Activated CD4-positive, alpha-beta memory T cell treated with anti-CD3 and anti-CD28 coated beads, Interleukin-2, amount 10 ng/mL, durations not matched to agents 7 days and 5 days (primary cell): ENCODE measurements at places on chromosomes 6 and 20. TPM values are rescaled to one million over a fixed set of nuclear protein-coding genes. Genes with fewer than 3 reads are reported as not detected.
A peak's percentile ranks its signal among the peaks of the same experiment; 100 is the strongest.

B3GALT4 gene
- total RNA-seq, result 25.2 TPM

PROKR2 gene
- total RNA-seq, result not detected

GRCh38 chr20:15703171-15703911 is 869.9 kb downstream of the KIF16B start:
- H3K27ac ChIP-seq, result no peak overlapping the region
- no peak for DNase-seq
- H3K36me3 ChIP-seq, result no peaks in the 10 kb centered on the region
- H3K4me3 ChIP-seq, result no peak overlapping the region
- H3K4me1 ChIP-seq, result no peaks in the 10 kb centered on the region

DNA sequence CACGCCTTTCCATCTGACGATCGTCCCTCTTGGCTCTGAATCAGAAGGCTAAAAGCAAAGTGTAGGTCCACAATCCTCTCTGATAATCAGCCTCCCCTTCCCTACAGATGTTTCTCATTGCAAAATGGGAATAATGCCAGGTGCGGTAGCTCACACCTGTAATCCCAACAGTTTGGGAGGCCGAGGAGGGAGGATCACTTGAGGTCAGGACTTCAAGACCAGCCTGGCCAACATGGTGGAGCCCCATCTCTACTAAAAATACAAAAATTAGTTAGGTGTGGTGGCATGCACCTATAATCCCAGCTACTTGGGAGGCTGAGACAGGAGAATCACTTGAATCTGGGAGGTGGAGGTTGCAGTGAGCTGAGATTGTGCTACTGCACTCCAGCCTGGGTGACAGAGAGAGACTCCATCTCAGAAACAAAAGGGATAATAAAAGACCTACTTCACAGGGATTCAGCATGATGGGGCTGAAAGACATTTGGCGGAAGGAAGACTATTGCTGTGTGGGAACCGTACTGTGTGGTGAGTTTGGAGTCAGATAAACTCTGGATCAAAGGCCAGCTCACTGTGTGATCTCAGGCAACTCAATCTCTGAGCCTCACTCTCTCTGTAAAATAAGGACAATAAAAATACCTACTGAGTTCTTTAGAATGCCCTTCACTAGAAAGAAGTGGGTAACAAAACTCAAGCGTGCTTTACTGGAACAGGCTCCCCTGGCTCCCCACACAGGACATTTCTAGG is 15.9 kb upstream of the SLC9A8 start:
- H3K4me3 ChIP-seq, result no peak overlapping the region
- peaks cover 34% of the 10 kb centered on the region for H3K4me1 ChIP-seq
- H3K27me3 ChIP-seq, result peaks cover 14% of the 10 kb centered on the region
- no peak overlapping the region for H3K27ac ChIP-seq
- DNase-seq, result no peak
- H3K36me3 ChIP-seq, result no peaks in the 10 kb centered on the region

GRCh38 chr6:147441751-147442150 is 66.7 kb upstream of the SAMD5 start:
- H3K27me3 ChIP-seq, result no peaks in the 10 kb centered on the region
- H3K4me3 ChIP-seq, result no peak overlapping the region
- H3K4me1 ChIP-seq, result no peaks in the 10 kb centered on the region
- no peak overlapping the region for H3K27ac ChIP-seq
- DNase-seq, result no peak

FKBP5 gene
- total RNA-seq, result 51.1 TPM

DNA sequence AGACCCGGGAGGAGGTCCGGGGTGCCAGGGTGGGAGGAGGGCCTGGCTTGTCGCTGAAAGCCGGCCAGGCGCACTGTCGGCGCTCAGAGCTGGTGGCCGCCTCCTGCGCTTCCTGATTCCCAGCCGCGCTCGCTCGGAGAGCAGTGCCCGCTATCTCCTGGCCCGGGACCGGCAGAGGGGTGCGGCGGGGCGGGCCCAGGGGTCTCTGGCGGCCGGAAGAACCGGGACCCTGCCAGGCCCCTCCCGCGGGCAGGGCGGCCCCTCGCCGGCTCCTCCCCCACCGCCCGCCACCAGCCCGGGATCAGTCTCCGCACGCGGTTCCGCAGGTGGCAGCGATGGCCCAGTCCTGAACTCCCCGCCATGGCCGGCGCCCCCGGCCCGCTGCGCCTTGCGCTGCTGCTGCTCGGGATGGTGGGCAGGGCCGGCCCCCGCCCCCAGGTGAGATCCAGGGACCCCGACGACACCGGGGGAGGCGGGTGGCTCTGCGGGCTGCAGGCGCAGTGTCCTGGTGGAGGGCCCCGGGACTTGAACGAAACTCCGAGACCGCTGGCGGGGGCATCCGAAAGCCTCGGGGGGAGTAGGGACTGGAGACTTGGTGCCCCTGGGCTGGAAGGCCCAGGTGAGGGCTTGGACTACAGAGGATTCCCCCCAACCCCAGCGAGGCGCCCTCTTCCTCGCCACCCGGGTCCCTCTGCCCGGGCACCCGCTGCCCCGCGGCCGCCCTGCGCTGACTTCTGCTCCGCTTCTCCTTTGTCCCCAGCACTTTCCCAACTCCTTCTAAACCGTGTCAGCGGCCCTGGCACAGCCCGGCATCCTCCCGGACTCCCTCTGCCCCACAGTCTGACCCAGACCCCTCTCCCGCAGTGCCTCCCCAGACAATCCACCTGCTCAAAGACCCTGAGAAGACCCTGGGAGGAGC is at the start of gene GLP1R:
Gene GLP1R, plus strand, starts transcription at position 301 of the 919 bp plus-strand sequence. Its CDS starts 60 bp downstream, at position 361.
- H3K4me1 ChIP-seq, result peaks cover 20% of the 10 kb centered on the region
- no peak within 1 kb of the TSS for H3K27ac ChIP-seq
- H3K27me3 ChIP-seq, result peaks cover 49% of the 10 kb centered on the region
- no peak within 1 kb of the TSS for H3K4me3 ChIP-seq

DNA sequence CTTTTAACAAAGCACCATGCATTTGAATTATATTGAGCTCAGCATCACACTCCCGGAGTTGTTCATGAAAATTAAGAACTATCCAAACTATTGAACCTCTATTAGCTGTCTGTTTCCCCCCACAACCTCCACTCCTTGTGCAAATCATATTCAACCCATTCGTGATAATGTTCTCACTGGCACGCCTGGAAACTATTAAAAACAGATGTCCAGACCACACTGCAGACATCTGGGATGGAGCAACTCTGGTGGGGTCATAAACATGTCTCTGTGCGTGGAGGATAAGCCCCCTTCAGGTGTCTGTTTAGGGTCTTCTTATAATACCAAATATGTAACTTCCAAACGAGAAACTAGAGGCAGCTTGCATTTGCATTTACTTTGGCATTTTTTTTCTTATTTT is 193.7 kb downstream of the TFAP2A start:
- no peak overlapping the region for H3K27ac ChIP-seq
- H3K4me3 ChIP-seq, result no peak overlapping the region
- DNase-seq, result no peak
- H3K27me3 ChIP-seq, result no peaks in the 10 kb centered on the region
- H3K36me3 ChIP-seq, result no peaks in the 10 kb centered on the region

- H3K36me3 ChIP-seq, result no peaks in the 10 kb centered on the region
- DNase-seq, result no peak
- H3K4me1 ChIP-seq, result no peaks in the 10 kb centered on the region
- H3K27me3 ChIP-seq, result peaks cover 11% of the 10 kb centered on the region
- H3K27ac ChIP-seq, result no peak overlapping the region
- no peak overlapping the region for H3K4me3 ChIP-seq
Measured at GRCh38 chr6:53989504-53989903, 121.7 kb upstream of the MLIP start.

GRCh38 chr20:62339647-62340062 is 27.5 kb downstream of the LAMA5 start:
- H3K36me3 ChIP-seq, result no peaks in the 10 kb centered on the region
- H3K4me1 ChIP-seq, result no peaks in the 10 kb centered on the region
- no peak for DNase-seq

- H3K27me3 ChIP-seq, result no peaks in the 10 kb centered on the region
- no peak overlapping the region for H3K27ac ChIP-seq
- H3K36me3 ChIP-seq, result no peaks in the 10 kb centered on the region
- DNase-seq, result no peak
- no peak overlapping the region for H3K4me3 ChIP-seq
Measured at GRCh38 chr6:9126878-9127560, 691.7 kb upstream of the SLC35B3 start.

GRCh38 chr6:40779409-40779808 is 192.2 kb upstream of the LRFN2 start:
- H3K27ac ChIP-seq, result no peak overlapping the region
- no peaks in the 10 kb centered on the region for H3K27me3 ChIP-seq
- DNase-seq, result no peak
- no peak overlapping the region for H3K4me3 ChIP-seq
- H3K4me1 ChIP-seq, result no peaks in the 10 kb centered on the region

DNA sequence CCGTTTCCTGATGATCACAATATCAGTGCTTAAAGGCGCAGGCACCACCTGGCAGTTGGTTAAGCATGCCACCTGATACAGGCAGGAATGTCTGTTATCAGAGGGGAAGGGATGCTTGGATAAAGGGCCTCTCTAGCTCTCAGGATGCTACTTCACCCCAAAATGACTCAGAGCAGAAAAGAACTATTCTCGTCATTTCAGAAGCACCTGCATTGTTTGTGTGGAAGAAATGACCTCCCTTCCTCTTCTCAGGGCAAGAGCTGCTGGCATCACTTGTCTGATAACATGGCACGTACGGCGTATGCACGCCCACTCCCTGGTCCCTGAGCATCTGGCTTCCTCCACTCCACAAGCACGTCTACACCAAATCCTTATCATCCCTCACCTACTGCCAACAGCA is 47.3 kb downstream of the ATP9A start:
- peaks cover 17% of the 10 kb centered on the region for H3K27me3 ChIP-seq
- peaks cover 1% of the 10 kb centered on the region for H3K4me1 ChIP-seq

DNA sequence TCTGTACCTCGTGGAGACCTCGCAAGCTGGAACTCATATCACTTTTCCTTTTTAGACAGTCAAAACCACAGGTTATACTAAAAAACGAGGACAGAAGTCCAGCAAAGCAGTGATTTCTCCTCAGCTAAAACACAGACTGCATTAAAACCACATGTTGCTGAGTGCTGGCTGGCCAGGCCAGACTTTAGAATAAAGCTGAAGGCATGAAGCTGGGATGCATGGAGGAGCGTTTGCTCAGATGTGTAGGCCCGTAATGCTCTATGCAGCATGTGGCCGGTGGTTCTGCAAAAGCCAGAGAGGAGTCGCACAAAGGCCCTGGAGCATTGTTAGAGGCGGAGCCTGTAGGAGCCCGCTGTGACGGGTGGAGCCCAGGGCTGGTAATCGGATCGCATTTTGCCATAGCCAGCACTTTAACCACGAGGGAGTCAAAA is 83.6 kb downstream of the SMOC2 start:
- DNase-seq, result no peak
- no peaks in the 10 kb centered on the region for H3K4me1 ChIP-seq
- no peak overlapping the region for H3K4me3 ChIP-seq

GRCh38 chr6:126235363-126235762 is 104.6 kb upstream of the CENPW start:
- H3K36me3 ChIP-seq, result no peaks in the 10 kb centered on the region
- no peak overlapping the region for H3K4me3 ChIP-seq
- no peaks in the 10 kb centered on the region for H3K27me3 ChIP-seq

DNA sequence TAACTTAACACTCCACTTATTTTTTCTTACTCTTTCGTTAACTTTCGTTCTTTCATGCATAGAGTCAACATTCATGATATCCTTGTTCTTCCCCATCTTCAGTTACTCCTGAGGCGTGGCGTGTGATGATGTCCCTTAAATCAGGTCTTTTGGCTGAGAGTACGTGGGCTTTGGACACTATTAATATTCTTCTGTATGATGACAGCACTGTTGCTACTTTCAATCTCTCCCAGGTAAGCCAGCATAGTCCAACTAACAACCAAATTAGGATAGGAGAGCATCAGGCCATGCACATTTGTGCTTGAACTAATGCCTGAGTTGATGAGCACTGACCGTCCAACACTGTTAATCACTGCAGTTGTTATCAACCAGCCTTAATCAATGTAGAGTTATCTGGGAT is 119.6 kb downstream of the TMEM242 start:
- H3K36me3 ChIP-seq, result peaks cover 34% of the 10 kb centered on the region
- no peak overlapping the region for H3K27ac ChIP-seq
- no peaks in the 10 kb centered on the region for H3K4me1 ChIP-seq
- no peak overlapping the region for H3K4me3 ChIP-seq

GRCh38 chr20:51497542-51498467 is 44.7 kb downstream of the NFATC2 start:
- H3K27ac ChIP-seq, result peak overlapping the region; percentile 75
- peak overlapping the region; percentile 18 for H3K4me3 ChIP-seq
- H3K4me1 ChIP-seq, result peaks cover 95% of the 10 kb centered on the region
- H3K27me3 ChIP-seq, result no peaks in the 10 kb centered on the region
- DNase-seq, result peak; percentile 51
- peaks cover 68% of the 10 kb centered on the region for H3K36me3 ChIP-seq
